D341Med (cell line): ENCODE measurements at places on chromosomes 1 and 21.

GRCh38 chr1:182680901-182681567 lies 3.4 kb downstream of the RGS8 start:
- DNase-seq, result no peak

GRCh38 chr1:215567491-215568298 lies 591 bp downstream of the KCTD3 start:
- peak; percentile 80 for DNase-seq

DNA sequence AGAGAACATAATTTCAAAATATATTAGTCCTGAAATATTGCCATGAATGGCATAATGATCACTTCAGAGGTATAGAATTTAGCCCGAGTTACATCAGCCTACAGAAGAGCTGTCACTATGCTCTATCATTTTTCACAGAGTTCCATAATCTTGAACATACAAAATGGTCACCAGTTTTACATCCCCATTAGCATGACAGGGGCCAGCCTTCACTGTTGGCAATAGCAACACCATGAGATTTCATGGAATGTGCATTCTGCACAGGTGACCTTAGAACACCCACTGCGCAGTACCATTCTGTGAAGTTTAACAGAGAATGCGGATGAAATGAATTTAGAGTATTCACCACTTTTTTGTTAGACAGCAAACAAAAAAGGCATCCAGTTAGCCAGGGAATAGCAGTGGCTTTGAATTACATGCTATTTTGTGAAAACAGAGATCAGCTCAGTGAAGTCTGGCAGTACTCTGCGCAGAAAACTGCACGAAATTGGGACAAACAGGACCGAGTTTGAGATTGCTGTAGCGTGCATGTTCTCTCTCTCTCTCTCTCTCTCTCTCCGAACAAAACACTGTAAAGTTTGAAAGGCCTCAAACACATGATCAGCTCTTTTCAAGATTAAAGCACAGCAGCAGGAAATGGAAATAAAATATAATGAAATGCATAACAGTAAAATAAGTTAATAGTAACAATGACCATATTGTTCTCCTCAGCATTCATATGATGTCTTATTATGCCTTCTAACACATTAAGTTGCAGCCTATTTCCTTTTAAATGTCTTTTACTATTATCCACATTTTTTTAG lies 349.3 kb downstream of the USH2A start:
- no peak for DNase-seq

DNA sequence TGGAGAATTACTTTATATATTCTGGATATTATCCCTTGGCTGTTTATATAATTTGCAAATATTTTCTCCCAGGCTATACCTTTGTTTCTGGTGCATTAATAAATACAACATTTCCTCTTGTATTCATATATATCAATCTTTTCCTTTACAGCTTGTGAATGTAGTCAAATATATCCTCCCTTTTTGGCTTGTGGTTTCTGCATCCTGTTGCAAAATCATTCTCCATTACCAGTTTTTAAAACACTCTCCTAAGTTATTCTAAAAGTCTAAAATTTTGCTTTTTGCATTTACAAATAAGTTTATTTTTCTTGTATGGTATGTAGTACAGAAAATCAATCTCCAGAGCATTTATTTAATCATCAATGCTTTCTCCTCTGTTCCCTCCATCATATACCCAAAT lies 909.4 kb downstream of the ADGRL2 start:
- DNase-seq, result no peak

DNA sequence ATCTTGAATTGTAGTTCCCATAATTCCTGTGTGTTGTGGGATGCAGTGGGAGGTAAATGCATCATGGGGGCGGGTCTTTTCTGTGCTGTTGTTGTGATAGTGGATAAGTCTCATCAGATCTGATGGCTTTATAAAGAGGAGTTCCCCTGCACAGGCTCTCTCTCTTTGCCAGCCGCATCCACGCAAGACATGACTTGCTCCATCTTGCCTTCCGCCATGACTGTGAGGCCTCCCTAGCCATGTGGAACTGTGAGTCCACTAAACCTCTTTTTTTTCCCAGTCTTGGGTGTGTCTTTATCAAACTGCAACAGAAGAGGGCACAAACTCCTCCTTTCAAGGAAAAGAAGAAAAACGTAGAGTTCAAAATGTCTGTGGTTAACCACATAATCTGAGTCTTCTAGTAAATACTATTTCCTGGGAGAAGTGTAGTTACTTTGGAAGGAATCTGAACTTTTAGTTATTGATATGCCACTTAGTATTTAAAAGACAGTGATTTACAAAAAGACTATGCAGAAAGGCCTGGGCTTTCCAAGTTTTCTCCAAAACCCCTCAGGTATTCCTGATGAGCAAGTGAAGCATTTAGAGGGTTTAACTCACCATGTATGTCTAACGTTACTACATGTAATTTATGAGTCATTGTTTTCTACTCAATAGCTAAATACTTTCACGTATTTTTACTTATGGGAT lies 10.0 kb downstream of the ADAMTS1 start:
- no peak for DNase-seq

GRCh38 chr1:86478416-86479156 lies 9.9 kb downstream of the CLCA1 start:
- DNase-seq, result no peak

DNA sequence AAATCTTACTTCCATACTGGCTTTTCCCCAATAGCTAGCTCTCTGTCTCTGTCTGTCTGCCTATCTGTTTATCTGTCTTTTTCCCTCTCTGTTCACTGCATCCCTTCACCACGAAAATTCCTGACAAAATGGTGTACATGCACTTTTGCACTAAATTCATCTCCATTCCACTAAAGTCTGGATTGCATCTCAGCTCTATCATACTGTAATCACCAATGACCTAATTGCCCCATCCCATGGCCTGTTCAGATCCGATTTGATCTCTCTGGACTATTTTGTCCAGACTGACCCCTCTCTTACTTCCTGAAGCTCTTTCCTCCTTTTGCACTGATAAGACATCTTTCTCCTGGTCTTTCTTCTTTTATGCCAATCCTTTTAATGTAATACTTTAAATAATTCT lies 112.5 kb upstream of the USH2A start:
- DNase-seq, result no peak

- DNase-seq, result no peak
Observed at GRCh38 chr21:39645331-39645730, 32.6 kb downstream of the B3GALT5 start.

DNA sequence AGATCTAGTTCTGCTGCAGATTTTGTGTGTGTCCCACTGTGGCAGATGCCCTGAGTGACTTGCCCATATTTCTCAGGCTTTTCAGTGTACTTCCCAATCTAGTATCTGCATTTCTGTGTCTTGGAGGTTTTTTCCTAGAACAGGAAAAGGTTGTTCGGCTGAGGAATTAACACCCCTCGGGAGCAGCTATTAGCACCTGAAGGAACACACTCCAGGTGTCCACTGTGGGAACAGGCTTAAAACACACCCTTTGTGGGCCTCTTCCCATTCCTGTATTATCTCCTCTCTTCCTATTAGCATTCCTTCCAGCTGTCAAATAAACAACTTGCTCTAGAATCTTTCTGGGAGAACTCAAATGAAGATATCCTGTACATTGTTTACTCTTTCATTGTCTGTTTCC lies 178.3 kb downstream of the HMCN1 start:
- DNase-seq, result no peak

- no peak for DNase-seq
Observed at GRCh38 chr1:59156051-59156450, 140.8 kb upstream of the FGGY start.

DNA sequence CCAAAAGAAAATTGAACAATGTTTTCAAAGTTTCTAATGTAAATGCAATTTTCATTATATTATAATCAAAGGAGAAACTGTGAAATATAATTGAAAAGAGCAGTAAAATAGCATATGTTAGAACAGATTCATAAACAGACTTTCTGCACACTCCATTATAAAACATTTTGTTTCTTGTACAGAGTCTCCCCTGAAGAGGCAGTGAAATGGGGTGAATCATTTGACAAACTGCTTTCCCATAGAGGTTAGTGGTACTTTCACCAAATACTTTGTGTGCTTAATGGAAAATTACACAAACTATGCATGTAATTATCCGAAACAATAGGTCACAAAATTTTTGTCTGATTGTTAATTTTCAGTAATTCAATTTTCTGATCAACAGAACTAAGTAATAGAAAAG lies 1.9 kb downstream of the RGS18 start:
- DNase-seq, result no peak

GRCh38 chr1:195096051-195096521 lies 1512.2 kb downstream of the KCNT2 start:
- no peak for DNase-seq

- no peak for DNase-seq
Observed at GRCh38 chr1:2279210-2279639, 51.1 kb downstream of the SKI start.

DNA sequence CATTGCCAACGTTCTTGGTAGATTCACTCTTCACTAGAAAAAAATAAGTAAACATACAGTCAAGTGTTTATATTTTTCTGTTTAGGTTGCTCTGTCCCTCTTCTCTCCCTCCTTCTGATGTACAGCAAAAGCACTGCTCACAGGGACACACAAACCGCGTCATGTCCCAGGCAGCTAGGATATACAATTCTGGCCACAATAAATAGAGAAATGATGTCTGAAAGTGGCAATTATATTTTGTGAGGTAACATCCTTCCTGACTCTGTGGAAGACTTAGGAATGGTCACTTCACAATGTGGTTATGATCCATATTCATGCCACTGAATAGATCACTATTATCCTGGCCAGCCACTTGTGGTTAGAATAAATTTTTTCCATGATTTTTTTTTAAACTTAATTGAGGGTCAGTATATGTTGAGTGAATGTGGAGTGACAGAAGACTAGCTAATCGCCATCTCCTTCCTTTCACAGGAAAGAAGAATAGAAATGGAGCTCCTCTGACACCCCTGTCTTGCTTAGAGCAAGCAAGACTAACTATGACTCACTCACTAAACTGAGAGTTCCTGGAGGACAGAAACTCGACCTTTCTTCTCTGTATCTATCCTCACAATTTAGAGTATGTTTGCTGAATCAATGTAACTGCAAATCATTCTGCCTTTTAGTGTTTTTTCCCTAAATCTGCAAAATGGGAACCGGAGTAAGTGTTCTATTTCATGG lies 54.0 kb downstream of the ZNHIT6 start:
- DNase-seq, result no peak

- peak; percentile 25 for DNase-seq
Observed at GRCh38 chr1:203239526-203240305, 10.2 kb upstream of the CHIT1 start.

GRCh38 chr1:90798344-90798743 lies 81.2 kb upstream of the BARHL2 start:
- no peak for DNase-seq

- DNase-seq, result no peak
Observed at GRCh38 chr1:209104646-209105045, 478.9 kb upstream of the CAMK1G start.

DNA sequence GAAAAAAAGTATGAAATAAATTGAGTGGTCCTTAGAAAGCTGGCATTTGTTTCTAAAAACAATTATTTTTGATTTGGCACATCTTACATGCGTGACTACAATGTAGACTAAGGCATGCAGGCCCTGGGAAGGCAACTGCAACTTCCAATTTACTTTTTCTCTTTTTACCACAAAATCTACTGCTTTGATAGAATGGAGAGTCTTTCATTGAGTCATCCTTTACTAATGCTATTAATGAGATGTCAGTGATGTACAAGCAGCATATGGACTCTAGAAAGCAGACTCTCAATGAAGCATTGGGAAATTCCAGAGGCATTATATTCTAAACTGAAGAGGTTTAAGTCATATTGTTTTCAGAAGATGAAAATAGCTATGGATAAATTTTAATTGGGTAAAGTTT lies 29.6 kb upstream of the PRRX1 start:
- no peak for DNase-seq

- DNase-seq, result peak; percentile 88
Observed at GRCh38 chr1:22930240-22930912, 42.3 kb downstream of the LACTBL1 start.

DNA sequence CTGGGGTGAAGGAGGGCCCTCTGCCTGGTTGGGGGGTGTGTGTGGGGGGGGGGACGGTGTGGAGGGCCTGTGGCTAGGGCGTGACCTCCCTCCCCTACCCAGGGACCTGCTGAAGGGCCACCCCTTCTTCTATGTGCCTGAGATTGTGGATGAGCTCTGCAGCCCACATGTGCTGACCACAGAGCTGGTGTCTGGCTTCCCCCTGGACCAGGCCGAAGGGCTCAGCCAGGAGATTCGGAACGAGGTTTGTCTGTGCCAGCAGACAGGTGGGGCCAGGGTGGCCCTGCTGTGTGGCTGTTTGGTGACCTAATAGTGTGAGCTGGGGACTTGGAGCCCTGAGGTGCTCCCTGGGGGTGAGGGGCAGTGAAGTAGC lies 43.9 kb downstream of the COQ8A start:
- DNase-seq, result peak; percentile 36

DNA sequence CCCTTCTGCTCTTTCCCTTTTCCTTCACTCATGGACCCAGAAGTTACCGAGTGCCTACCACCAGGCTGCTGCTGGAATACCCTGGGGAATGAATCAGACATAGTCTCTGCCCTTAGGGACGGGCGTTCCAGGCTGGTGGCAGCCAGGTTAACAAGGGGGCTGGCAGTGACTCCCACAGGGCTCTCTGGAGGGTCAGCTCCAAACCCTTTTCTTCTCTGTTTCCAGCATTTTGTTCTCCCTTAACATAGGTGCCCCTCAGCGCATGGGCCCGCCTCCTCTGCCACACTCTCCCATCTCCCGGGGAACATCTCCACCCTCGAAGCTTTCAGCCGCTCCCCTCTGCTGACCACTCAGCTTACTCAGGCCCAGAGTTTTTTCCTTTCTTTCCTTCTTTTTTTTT lies 62.9 kb upstream of the LRP8 start:
- no peak for DNase-seq

GRCh38 chr1:212531796-212532195 lies 76.8 kb upstream of the ATF3 start:
- DNase-seq, result no peak

- DNase-seq, result no peak
Observed at GRCh38 chr1:97046765-97047420, 325.3 kb downstream of the PTBP2 start.

DNA sequence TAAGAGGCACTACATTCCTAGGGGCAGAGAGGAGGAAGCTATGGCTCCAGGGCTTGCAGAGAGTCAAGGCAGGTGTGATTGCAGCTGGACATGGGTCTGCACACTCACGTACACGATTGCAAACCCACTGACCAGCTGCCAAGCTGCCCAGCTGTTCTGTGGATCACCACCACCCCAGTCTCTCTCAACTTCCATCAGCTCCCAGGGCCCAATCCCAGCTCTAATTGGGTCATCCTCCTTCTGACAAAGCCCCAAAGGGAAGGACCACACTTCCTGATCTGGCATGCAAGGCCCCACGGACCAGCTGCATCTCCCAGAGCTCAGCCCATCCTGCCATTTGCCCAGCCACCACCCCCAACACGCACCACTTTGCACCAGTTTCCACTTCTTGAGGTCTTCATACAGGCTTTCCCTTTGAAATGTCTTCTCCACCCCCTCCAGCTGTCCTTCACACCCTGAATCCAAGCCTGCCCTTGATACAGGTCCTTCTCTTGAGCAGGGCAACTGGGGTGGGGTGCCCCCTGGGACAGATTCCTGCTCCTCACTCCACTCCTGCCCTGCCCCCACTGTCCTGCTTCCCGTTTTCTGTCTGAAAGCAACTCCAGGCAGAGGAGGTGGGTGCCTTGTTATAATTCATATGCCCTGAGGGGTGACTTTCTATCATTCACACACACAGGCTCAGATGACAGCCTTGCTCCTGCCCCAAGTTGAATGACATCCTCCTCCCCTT lies 179.4 kb upstream of the EDN2 start:
- no peak for DNase-seq
